ENCODE measurements at places on chromosomes 3 and 15.
A peak's percentile ranks its signal among the peaks of the same experiment; 100 is the strongest.

DNA sequence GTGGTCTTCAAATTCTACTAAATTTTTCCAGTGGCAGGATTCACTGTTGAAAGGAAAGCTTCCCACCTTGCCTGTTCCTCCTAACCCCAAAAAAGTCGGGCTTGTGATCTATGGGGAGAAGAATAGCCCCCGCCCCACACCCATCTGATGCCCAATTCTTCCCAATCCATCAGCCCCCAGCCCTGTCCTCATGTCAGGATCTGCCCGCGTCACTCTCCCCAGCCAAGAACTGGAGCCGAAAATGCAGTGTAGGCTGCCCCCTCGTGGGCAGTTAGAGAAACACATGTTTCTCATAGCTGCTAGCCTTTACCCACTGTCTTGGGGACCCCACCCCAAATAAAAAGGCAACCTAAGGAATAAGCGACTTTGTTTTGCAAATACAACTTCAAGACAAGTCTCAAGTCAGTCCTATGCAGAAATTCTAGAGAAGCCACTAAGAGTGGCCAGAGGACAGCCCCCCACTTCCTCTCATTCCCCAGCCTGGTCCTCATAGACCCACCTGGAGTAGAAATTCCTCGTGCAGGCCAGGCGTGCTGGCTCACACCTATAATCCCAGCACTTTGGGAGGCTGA lies 13.0 kb upstream of the CSK start:
- DNase-seq: peak; percentile 64

GRCh38 chr15:44792715-44793114 lies 56.4 kb downstream of the TRIM69 start:
- DNase-seq: no peak

DNA sequence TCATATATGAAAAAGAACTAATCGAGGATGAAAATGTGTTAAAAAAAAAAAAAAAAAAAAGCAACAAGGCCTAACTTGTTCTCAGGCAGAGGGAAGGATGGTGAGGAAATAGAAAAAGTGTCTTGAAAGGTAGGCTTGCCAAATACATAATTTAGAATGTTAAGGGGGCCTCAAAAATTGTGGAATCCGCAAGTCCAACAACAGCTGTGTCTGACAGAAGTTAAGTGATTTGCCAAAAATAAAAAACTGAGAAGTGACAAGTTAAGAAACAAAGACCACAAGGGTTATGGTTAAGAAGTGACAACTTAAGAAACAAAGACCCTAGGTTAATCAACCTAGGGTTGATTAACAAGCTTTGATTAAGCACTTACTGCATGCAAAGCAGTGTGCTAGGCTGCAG lies 110.6 kb downstream of the P2RY1 start:
- no peak for DNase-seq

- no peak for DNase-seq
These were observed 17.7 kb downstream of the POC1A start for GRCh38 chr3:52136513-52136912.

DNA sequence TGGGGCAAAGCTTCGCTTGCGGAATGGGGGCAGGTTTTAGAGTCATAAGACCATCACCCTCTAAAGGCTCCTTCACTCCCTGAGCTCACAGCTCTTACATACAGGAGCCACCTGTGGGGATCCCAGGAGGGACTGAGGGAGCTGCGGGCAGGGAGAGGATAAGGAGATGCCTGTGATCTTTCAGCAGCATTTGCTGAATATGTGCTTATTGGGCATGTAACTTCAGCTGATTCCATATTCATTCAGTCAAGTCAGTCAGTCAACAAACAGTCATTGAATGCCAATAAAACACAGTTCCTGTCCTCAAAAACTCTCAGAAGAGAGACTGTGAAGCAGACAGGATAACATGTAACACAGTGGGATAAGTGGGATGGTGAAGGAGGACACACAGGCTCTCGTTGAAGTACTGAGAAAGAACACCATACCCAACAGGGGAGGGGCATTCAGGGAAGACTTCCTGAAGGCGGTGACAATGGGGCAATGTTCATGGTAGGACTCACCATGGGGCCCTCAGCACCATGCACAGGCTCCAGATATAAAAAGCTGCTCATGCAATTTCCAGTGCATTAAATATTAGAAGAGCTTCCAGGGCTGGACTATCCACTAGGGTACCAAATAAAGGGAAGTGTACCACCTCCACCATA lies 240.9 kb downstream of the UACA start:
- no peak for DNase-seq

All from activated T-cell treated with anti-CD3 and anti-CD28 coated beads, Interleukin-2, amount 50 U/mL, for 72 hours (primary cell).